ENCODE measurements at places on chromosomes 1 and 21.

DNA sequence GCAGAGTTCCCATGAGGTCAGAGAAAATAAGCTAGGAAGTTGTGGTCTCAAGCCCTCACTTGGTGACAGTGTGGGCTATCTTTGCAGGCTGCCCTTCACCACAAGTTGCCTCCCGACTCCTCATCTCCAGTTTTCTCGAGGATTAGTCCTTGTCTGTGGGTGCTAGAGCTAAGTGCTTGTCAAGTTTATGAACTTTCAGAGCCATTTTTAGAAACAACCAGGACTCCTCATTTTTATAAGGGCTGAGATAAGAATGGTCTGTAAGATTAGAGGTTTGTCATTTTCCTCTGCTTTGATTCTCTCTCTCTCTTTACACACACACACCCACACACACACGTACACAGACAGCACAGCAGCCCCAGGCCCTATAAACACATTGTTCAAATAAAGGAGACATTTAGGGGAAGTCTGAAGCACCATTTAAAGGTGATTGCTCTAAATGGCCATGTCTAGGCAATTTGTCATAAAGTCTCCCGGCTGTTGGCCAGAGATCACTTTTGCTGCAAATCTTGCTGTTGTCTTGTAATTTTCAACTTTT is 127.2 kb downstream of the LACTBL1 start:
- DNase-seq = no peak

DNA sequence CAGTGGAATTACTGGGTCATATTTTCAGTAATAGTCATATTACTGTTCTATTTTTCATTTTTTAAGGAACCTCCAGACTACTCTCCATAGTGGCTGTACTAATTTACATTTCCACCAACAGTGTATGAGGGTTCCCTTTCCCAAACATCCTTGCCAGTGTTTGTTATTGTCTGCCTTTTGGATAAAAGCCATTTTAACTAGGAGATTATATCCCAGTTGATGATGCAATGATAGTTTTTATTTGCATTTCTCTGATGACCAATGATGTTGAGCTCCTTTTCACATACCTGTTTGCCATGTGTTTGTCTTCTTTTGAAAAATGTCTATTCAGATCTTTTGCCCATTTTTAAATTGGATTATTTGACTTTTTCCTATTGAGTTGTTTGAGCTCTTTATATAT is 410.8 kb downstream of the TTLL7 start:
- DNase-seq = no peak

DNA sequence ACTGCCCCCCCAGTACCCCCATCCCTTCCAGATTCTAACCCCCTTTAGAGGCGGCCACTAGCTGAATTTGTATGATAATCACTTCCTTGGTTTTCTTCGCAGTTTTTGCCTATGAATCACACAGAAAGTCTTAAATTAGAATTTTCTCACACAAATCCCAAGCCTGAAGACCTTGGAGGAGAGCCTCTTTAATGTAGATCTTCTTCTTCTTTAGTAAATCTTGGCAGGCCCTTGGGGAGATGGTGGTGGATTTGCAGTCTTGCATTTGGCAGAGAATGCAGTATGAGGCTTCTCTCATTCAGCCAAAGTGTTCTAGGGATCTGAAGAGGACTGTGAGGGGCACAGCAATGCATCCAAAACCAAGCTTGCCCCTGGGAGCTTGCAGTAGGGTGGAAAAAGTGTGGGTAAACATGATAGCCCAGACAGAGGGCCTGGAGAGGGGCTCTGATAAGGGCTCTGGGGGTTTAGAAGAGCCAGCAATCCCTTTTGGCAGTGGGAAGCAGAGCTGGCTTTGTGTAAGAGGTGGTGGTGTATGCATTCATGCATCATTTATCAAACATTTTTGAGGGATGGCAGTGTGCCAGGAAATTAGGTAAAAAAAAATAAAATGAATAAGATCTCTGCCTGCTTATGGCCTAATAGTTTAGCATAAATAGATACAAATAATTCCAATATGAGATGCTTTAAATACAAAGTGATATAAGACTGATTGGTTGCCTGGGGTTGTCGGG is 7.7 kb upstream of the CDC42 start:
- no peak for DNase-seq

DNA sequence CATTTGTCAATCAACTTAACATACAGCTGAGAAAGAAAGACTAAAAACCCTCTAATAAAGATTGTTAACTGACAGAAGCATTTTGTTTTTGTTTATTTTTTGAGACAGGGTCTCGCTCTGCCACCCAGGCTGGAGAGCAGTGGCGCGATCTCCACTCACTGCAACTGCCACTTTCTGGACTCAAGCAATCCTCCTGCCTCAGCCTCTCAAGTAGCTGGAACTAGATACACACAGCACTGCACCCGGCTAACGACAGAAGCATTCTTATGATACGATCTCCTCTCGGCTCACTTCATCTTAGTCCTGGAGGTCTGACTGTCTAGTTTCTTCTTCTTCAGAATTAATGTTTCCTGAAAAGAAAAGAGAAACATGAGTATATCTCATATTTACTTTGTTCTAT is 23.5 kb downstream of the RSPH1 start:
- DNase-seq = no peak

- no peak for DNase-seq
These were observed 92.1 kb downstream of the SPSB1 start for GRCh38 chr1:9384751-9385245.

GRCh38 chr1:90357995-90358394 is 359.1 kb downstream of the BARHL2 start:
- no peak for DNase-seq

- DNase-seq = no peak
These were observed 121.9 kb downstream of the MAB21L3 start for GRCh38 chr1:116232989-116233514.

GRCh38 chr1:4175566-4176405 is 275.7 kb upstream of the C1orf174 start:
- DNase-seq = no peak

GRCh38 chr21:46100020-46100419 is 2.1 kb downstream of the COL6A2 start:
- DNase-seq = no peak

DNA sequence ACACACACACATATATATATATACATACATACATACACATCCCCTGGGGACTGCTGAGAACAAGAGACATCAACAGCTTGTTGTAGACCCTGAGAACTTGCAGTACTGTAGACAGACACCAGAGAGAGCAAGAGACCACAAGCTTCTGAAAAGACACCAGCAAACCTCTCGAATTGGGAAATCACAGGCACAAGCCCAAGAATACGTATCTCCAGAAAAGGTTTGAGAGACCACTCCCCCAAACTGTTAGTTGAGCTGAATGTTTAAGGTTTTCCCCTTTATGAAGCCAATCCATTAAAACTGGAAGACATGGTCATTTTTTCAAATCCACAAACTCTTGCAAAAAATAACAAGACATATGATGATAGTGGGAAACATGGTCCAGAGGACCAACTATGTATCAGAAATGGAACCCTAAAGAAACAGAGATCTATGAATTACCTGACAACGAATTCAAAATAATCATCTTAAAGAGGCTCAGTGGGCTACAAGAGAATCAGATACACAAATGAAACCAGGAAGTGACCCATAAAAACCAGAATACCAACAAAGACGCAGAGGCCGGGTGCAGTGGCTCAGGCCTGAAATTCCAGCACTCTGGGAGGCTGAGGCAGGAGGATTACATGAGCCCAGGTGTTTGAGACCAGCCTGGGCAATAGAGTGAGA is 45.1 kb downstream of the SLC2A1 start:
- DNase-seq = no peak

DNA sequence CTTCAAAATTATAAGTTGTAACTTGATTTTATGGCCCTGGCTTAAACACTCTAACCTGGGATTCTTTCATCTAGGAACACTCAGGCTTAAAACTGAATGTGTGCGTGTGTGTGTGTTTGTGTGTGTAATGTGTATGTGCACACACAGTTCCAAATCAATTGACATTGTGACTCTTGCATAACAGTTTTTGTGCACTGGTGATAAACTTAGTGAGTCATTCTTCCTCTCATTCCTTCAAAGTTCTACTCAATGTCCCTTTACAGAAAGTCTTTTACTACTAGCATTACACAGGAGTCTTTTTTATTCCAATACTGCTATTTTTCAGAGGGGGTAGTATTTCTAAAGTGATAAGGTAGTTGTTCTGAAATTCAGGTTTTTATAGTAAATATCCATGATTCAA is 943.6 kb downstream of the KCNT2 start:
- DNase-seq = no peak

DNA sequence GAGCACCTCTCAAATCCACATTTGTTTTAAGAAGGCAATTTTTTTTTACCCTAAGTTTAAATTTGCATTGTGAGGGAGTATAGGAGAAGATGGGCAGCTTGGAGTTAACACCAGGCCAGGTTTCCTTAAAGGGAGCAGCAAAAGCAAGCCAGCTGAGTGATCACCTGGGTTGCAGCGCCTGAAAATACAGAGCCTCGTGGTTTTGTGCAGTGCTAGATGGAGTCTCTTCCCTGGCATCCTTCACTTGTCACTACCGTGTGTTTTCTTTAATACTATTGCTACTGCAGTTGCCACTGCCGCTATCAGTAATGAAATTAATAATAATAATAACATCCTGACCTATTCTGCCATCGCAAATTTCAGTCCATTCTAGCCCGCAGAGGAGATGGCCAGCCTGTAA is 35.2 kb upstream of the VAV3 start:
- DNase-seq = no peak

- DNase-seq = no peak
These were observed 189.2 kb downstream of the FOXD2 start for GRCh38 chr1:47627016-47627415.

DNA sequence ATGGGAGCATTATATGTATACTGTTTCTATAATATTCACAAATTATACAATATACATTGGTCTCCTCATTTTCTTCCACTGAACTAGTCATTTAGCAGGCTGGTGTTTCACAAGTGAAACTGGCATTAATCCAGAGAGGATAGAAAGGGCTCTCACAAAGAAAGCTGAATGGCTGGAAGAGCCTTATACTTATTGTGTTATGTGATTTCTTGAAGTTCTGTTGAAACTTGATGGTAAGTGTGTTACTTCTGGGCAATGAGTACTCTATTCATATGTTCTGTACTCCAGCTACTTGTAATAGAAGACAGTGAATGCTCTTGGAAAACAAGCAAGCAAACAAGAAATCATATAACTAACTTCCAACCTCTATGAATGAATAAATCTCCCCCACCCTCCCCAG is 14.9 kb downstream of the STX12 start:
- DNase-seq = no peak

DNA sequence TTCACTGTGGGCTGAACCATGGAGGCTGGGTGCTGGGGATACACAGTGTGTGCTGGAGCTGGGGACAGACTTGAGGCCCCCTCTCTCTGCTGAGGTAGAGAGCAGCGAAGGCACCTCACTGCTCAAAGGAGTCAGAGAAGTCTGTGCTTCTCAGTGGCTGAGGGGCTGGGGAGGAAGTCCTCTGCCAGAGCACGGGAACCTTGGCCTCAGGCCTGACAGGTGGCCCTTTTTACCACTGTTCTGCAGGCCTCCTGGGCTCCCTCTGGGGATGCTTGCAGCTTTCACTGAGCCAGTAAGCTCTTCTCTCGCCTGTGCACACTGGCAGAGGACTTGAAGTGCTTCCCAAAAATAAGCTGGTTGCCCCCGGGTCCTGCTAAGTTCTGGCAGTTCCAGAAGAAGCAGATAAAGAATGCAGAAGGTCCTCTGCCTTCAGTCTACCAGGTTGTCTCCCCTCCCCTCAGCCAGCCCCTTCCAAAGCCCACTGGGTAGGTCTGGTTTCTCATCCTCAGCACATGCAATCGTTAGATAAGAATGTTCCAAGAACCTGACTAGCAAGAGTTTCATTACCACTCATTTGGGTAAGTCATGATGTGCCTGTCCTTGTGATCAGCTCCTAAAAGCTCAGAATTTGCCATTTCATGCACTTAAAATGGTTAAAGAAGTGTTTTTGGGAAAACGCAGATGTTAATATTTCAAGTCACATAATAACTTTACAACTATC is 53.9 kb downstream of the TENT5C start:
- DNase-seq = no peak

DNA sequence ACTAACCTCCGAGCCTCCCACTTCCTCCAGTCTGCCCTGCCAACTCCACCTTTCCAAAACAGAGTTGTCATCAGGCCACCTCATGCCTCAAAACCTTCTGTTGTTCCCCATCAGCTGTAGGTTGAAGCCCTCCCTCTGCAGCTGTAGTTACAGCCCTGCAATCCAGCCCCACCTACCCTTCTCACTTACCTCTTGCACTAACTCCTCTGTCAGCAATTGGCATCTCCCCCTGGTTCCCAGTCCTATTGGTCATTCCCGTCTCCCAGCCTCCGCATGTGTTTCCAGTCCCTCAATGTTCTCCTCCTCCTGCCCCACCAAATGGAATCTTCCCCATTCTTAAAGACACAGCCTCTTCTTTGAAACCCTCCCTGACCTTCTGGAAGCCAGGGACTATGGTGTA is 100.1 kb upstream of the GCLM start:
- DNase-seq = no peak

GRCh38 chr1:43634721-43635120 is 15.2 kb upstream of the KDM4A start:
- no peak for DNase-seq

- no peak for DNase-seq
These were observed 23.7 kb upstream of the HFM1 start for GRCh38 chr1:91428182-91428798.

GRCh38 chr1:104466068-104466467 is 716.4 kb downstream of the AMY1C start:
- DNase-seq = no peak

- DNase-seq = no peak
These were observed 8.9 kb upstream of the RALGPS2 start for GRCh38 chr1:178716111-178716510.

- no peak for DNase-seq
These were observed 20.5 kb upstream of the ARTN start for GRCh38 chr1:43913051-43913501.

- DNase-seq = no peak
These were observed 11.0 kb upstream of the GPR157 start for GRCh38 chr1:9139930-9140329.

DNA sequence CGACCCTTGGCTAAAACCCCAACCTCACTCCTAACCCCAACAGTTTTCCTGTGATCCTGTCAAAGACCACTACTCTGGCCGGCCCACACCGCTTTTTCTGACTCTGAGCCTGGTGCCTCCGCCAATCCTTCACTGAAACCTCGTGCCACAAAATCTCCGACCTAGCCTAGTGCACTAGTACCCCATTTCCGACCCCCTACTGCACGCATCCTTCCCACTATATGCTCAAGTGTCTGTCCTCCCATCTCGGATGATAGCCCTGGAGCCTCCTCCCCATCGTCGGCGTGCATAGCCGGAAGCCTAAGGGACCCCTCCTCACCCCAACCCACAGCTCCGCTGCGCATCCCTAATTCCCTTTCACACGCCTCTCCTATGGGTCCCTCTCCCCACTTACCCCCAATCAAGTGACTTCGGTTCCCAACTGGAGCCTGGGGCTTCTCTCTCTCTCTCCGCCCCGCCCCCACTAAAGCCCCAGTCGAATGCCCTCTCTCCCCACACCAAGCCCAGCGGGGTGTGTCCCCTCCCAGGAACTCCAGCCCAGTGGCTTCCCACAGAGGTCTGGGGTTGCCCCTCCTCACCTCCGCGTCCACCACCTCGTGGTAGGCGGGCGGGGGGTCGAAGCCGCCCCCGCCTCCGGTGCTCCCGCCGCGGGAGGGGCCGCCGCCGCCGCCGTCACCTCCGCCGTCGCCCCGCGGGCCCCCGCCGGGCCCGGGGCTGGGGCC is 791 bp downstream of the USP24 start:
- no peak for DNase-seq
